Muscle of leg (tissue), 16 donors: ENCODE measurements at places on chromosomes 12 and 14. TPM values are rescaled to one million over a fixed set of nuclear protein-coding genes. Genes with fewer than 3 reads are reported as not detected.

Gene POTEM
- total RNA-seq = not detected

Gene TBX3
- total RNA-seq = 16.6 TPM

Gene TMCC3
- total RNA-seq = 16.3 TPM

Gene AVPR1A
- 11.7 TPM for total RNA-seq

Gene FSCB
- total RNA-seq = 0.04 TPM

Gene ATN1
- total RNA-seq = 11.1 TPM

Gene HSP90AA1
- total RNA-seq = 115 TPM

Gene MIP
- total RNA-seq = not detected

Gene KRT81
- 0.04 TPM for total RNA-seq

Gene SLC15A4
- 16.8 TPM for total RNA-seq

Gene G2E3
- 21.3 TPM for total RNA-seq

Gene DDX11
- total RNA-seq = 21.1 TPM

Gene CLEC14A
- total RNA-seq = 21.3 TPM

Gene FOXN3
- 63.4 TPM for total RNA-seq

Gene SLC6A15
- 0.98 TPM for total RNA-seq

Gene STAT6
- total RNA-seq = 26.9 TPM

Gene KERA
- 223 TPM for total RNA-seq

Gene TMEM132D
- total RNA-seq = 0.44 TPM

Gene TSPAN8
- total RNA-seq = 2.5 TPM
